ENCODE measurements at places on chromosomes 6 and 20.
A peak's percentile ranks its signal among the peaks of the same experiment; 100 is the strongest.

GRCh38 chr20:51249781-51250180 is 226.9 kb upstream of the KCNG1 start:
- no peak for DNase-seq

- DNase-seq: no peak
Measured at GRCh38 chr6:36378243-36378920, 9.1 kb downstream of the ETV7 start.

- no peak for DNase-seq
Measured at GRCh38 chr6:121666814-121667213, 231.4 kb downstream of the GJA1 start.

DNA sequence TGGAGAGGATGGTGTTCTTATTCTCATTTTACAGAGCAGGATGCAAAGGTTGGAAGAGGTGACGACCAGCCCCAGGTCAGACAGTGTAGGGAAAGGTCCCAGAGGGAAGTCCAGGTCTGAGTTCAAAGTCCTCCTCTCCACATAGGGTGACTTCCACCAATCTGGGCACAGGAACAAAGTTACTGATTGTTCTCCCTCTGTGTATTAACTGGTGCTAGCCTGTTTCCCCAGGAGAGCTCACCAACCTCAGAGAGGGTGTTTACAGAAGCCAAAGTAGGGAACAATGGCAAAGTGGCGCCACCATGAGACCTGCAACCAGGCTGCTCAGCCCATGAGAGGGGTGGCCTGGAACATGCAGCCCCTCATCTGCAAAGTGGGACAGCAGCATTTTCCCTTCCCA is 16.8 kb upstream of the SIRPB1 start:
- no peak for DNase-seq

DNA sequence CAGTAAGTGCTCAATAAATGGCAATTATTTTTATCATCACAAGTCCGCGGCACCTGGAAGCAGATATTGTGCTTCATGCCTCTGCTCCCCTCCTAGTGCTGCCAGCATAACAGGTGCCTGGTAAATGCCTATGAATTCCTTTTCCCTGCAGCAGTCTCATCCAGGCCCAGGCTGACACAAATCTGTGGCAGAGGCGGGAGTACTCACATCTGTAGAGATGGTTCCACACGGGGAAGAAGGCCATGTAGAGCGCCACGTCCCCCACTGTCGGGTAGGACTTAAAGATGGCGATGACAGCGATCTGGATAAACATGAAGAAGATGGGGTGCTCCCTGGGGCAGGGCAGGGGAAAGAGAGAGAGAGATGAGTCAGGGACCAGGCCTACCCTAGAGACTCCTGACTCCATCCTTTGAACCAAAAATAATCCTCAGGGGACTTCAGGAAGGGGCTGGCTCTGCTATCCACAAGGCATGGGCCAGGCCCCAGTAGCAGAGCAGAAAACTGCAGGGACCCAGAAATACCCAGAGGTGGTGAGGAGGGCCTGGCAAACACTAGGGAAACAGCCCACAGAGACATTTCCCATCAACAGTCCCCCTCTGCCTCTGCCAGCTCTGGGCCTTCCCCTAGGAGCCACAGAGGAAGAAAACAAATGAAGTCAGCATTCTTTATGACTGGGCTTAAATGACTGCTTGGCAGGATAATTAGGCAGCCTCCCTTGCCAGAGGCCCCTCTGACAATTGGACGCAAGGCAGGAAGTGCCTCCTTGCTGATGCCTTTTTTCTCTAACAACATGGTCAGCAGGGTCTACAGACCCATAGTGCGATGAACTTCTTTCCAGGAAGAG is 23.0 kb downstream of the MAP1LC3A start:
- no peak for DNase-seq

DNA sequence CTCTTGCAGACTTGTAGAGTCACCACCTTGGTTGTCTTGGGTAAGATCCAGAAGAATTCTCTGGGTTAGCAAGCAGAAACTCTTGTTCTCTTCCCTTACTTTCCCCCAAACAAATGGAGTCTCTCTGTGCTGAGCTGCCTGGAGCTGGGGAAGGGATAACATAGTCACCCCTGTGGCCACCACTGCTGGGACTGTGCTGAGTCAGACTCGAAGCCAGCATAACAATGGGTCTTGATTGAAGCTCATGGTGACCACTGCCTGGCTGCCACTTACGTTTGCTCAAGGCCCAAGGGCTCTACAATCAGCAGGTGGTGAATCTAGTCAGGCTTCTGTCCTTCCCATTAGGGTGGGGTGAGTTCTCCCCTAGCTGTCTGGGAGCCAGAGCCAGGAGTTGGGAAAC is 15.4 kb upstream of the ERVFRD-1 start:
- DNase-seq: no peak

GRCh38 chr6:14231501-14232280 is 114.1 kb downstream of the CD83 start:
- DNase-seq: no peak

- no peak for DNase-seq
Measured at GRCh38 chr6:144647971-144648651, 363.0 kb downstream of the UTRN start.

- no peak for DNase-seq
Measured at GRCh38 chr6:11439017-11439420, 98.5 kb upstream of the TMEM170B start.

- DNase-seq: no peak
Measured at GRCh38 chr6:56169366-56169765, 78.0 kb downstream of the COL21A1 start.

- no peak for DNase-seq
Measured at GRCh38 chr20:36550790-36551299, 9.5 kb downstream of the MYL9 start.

DNA sequence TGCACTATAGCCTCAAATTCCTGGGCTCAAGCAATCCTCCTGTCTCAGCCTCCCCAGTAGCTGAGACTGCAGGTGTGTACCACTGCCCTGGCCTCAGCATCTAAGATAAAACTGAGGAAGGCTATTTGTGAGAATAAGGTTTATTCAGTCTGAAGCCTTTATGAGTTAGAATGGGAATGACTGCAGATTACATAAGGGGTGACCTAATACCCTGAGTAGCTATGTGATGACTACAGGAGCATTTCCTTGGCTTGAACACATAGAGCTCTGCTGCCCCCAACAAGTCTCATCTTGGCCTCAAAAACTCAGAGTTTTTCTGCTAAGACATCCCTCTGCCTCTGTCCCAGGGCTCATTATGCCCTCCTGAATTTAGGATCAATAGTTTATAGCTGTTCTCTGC is 7.6 kb downstream of the GSS start:
- DNase-seq: no peak

GRCh38 chr20:19966840-19967239 is 50.3 kb upstream of the NAA20 start:
- DNase-seq: no peak

- no peak for DNase-seq
Measured at GRCh38 chr20:33894798-33895197, 83.7 kb downstream of the CHMP4B start.

- no peak for DNase-seq
Measured at GRCh38 chr6:6317825-6318733, 2.4 kb downstream of the F13A1 start.

GRCh38 chr6:13987400-13987865 is 62.7 kb downstream of the RNF182 start:
- DNase-seq: no peak

GRCh38 chr6:38387971-38388370 is 251.8 kb downstream of the BTBD9 start:
- DNase-seq: no peak

- no peak for DNase-seq
Measured at GRCh38 chr20:21146215-21146614, 20.3 kb downstream of the KIZ start.

DNA sequence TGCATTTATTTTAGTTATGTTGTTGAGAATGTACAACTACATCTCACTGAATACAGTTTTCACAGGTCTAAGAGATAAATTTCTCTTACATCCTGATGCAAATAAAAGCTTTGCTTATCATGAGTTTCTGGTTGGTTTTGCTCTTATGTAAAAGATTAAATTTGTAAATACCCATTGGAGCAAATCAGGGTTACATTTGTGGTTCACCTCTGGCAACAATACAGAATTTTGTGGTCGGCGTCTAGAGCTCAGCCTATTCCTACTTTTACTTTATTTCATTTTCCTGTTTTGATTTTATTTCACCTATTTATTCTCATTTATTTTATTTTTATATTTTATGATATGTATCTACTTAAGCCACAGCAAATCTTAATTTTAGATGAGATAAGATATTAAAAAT is 271.9 kb upstream of the MARCKS start:
- no peak for DNase-seq

GRCh38 chr6:107144014-107144413 is 28.7 kb upstream of the BEND3 start:
- no peak for DNase-seq

DNA sequence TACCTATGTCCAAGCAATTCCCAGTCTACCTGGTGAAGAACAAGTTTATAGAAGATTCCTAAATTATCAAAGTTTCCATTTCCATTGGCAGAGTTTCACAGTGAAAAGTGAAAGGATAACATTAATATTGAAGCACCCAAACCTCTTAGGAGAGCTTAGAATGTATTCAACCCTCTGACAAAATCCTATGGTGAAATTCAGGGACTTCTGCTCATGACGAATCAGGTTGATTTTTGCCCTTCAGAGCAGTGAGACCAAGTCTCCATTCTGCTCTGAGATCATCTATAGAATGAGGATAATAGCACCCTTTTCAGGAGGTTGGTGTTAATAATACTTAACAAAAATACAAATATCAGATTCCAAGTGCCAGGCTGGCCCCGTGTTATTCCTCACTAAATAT is 15.5 kb downstream of the SERPINB1 start:
- DNase-seq: no peak

DNA sequence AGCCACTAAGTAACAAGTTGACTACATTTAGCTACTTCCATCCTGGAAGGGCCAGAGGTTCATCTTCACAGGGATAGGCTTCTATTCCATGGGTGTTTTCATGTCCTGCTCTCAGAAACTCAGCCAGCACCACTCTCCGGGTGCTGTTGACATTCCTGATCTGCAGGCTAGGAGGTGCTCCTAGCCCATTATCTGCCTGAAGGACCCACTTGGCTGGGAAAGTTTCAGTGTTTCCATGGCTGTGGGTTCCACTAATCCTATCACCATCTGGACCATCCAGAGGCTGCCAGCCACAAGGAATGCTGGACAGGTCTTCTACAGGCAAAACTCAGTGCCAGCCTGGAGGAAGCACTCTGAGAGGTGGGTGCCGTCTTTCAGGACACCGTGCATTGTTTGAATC is 45.2 kb downstream of the HLA-G start:
- DNase-seq: no peak

GRCh38 chr6:30684386-30685156 is 1.9 kb downstream of the PPP1R18 start:
- DNase-seq: peak; percentile 34

DNA sequence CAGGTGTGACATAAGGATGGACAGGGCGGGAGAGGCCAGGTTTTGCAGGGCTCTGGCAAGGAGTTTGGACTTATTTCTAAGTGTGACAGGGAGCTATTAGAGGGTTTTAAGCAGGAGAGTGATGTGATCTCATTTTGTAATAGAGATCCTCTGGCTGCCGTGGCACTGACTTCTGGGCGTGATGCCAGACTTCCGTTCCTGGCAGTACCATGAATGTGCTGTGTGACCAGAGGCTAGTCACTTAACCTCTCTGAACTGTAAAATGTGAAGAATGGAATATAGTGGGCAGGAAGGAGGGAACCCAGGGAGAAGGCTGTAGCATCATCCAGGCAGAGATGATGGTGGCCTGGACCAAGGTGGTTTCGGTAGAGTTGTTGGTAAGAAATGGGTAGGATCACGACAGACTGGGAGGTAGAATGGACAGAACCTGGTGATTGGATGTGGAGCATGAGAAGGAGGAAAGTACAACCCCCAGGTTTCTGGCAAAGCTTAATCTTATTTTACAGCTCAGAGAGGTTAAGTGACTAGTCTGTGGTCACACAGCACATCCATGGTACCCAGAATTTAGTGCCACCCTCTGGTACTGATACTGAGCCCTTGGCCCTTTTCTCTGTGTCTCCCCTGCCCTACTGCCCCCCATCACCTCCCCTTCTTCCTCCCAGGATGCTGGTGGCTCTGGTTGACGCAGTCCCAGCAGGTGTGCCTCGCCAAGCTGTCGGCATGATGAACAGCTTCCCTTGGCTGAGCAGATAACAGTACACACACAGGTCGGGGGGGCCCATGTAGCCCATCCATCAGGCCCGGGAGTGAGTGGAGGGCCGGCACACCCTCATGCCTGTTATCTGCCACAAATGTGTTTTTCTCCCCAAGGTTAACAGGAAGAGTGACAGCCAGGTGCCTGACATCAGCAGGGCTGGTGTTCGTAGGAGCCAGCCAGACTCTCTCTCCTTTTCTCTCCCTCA is 52.9 kb upstream of the CTNNBL1 start:
- no peak for DNase-seq

GRCh38 chr20:48141660-48142515 is 356.6 kb upstream of the SULF2 start:
- no peak for DNase-seq

GRCh38 chr20:54532573-54532972 is 57.2 kb downstream of the DOK5 start:
- no peak for DNase-seq

DNA sequence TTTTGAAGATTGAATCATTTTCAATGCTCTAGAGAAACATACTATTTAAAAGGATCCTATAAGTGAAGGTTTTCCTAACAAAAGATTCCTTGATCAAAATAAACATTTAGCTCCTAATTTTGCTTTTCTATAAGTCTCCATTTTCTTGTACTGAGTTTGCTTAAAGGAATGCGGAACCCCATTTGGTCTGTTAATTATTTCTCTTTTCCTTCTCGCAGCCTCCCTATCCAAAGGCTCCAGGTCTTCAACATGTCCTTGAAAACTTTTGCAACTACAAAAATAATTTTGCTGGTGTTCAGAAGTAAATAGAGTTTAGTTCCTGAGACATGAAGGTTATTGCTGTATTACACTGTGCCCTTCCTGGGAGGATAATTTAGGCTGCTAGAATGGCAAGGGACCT is 8.3 kb upstream of the NPEPL1 start:
- DNase-seq: no peak

- DNase-seq: no peak
Measured at GRCh38 chr6:147805155-147805554, 296.7 kb downstream of the SAMD5 start.

- DNase-seq: no peak
Measured at GRCh38 chr6:144219056-144219685, 66.0 kb upstream of the UTRN start.

- DNase-seq: no peak
Measured at GRCh38 chr6:99185525-99185924, 163.9 kb downstream of the FAXC start.

GRCh38 chr6:15517600-15517999 is 145.2 kb downstream of the DTNBP1 start:
- DNase-seq: no peak

DNA sequence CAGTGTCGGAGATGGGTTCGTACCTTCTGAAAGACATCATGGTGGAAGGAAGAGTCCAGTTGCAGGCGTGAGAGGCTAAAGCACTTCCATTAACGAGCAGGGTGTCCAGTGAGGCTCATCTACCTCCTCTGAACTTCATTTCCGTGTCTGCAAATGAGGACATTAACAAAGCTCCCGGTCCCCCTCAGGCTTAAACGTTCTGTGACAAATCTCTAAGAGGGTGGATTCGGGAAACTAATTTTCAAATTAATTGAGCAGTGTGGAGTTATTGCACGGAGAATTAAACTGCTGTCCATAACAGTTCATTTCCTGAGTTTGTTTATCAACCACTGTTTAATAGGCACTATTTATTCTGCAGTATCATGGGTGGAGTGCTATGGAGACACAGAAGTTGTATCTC is 68.2 kb downstream of the TRMT6 start:
- no peak for DNase-seq

All from stimulated activated CD4-positive, alpha-beta T cell treated with anti-CD3 and anti-CD28 coated beads, TNF-alpha, amount 100 ng/mL, for 1 hour (primary cell).